Lung microvascular endothelial cell (primary cell): ENCODE measurements at places on chromosomes 12 and 14. TPM values are rescaled to one million over a fixed set of nuclear protein-coding genes. Genes with fewer than 3 reads are reported as not detected.

- no peak for DNase-seq
Measured at GRCh38 chr14:70773182-70773862, 36.0 kb downstream of the MAP3K9 start.

Gene PGF
- 20.2 and 92.0 TPM in 2 replicates for total RNA-seq

DNA sequence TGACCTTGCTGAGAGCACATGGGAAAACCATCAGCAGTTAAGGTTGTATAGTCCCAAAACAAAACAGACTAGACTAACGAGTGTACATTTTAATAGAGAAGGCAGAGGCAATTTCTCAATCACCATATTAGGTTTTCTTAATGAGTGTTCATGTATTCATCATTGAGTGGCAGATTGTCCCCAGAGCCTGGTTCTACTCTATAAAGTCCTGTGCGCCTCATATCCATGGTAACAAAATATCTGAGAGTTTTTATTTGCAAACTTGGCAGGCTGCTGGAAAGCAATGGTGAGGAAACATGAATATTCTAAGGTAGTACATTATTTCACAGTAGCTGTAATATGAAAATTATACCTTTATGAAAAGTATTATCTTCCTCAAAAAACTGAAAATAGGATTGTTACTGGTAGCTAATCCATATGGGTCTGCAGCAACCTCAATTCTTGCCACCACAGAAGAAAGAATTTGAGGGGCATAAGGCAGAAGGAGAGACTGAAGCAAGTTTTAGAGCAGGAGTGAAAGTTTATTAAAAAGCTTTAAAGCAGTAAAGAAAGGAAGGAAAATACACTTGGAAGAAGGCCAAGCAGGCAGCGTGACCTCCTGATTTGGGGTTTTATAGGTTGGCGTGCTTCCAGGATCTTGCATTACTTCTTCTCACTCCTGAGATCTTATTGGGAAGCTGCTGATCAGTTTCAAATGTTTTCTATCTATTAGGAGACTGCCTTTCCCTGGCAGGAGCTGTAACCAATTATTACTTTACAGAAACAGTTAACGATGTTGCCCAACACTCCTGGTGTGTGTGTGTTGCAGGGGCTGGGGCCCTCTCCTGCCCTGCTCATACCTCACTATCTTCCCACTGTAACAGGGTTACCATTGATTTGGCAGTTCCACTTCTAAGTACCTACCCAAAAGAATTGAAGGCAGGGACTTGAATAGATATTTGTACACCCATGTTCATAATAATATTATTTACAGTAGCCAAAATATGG, 154.0 kb upstream of the NUDT4 start:
- DNase-seq, result peak; percentile 69

Gene SVOP
- not detected in 2 replicates for total RNA-seq

Gene TMPRSS12
- not detected in 2 replicates for total RNA-seq

- DNase-seq, result no peak
Measured at GRCh38 chr12:54285150-54286041, 4.9 kb downstream of the HNRNPA1 start.

Gene TOMM20L
- not detected in 2 replicates for total RNA-seq

Gene SLC2A13
- total RNA-seq, result 3.7 and 6.9 TPM in 2 replicates

GRCh38 chr14:73238424-73238852, 1.1 kb downstream of the PAPLN start:
- DNase-seq, result peak; percentile 67

DNA sequence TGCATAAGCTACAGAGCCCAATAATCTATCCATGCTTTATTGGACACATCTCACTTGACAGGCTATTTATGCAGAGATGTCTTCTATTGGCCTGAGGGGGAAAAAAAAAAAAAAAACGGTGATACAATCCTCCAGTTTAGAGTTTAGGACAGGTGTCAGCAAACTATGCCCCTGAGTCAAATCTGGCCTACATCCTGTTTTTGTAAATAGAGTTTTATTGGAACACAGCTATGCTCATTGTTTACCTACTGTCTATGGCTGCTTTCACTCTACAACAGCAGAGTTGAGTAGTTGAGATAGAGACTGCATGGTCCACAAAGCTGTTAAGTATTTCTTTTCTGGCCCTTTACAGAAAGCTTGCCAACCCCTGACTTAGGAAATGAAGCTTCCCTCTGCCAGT, 403.1 kb downstream of the C12orf75 start:
- no peak for DNase-seq

Gene SPTB
- under 0.01 TPM in 2 replicates for total RNA-seq

DNA sequence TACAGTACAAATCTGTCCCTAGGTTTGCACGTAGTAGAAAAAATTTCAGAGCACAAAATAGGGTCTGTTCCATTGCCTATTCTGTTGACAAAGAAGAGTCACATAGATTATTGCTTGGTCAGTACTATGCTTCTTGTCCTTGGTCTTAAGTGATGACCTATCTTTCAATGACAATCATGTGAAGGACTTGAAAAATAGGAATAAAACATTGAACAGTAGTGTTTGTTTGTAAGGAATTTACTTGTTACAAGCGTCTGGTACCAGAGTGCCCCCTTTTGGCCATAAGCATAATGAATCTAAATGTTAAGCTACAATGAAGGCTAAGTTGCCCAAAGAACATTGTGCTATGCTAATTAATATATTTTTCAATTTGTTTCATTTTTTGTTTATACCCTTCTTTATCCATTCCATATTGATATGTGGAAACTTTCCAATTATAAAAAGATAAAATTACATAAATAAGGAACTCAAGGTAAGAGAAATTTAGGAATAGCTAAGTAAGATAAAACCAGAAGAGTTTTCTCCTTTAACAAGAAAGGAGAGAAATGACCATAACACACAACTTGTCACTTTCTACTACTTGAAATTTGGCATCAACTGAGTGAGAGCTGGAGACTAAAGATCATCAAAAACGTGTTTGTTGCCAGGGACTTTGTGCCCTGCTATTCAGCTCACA, 204.7 kb downstream of the EPS8 start:
- DNase-seq, result peak; percentile 86

- peak; percentile 97 for DNase-seq
Measured at GRCh38 chr12:116382686-116383530, 105.4 kb upstream of the MED13L start.

GRCh38 chr12:56766535-56766934, 3.4 kb downstream of the HSD17B6 start:
- DNase-seq, result no peak

GRCh38 chr12:103519632-103520031, 23.9 kb upstream of the C12orf42 start:
- DNase-seq, result no peak
